ENCODE measurements at places on chromosomes 7 and 10.

DNA sequence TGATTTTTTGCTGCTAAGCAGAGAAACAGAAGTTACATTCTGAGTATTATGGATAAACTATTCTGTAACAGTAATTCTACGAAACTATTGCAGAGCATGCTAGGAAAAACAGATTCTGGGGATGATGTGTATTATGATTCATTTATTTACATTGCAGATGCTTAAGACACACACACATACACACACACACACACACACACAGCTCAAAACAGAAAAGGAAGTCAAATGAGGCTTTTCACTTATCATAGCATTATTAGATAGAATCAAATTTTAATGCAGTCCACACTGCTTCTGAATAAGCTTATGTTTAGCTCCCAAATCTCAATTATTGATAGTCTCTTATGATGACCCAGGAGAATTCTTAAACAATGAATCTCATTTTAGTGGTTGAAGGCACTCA lies 307.2 kb downstream of the HGF start:
- DNase-seq = no peak

- no peak for DNase-seq
Observed at GRCh38 chr7:98354511-98355249, 46.2 kb downstream of the BAIAP2L1 start.

DNA sequence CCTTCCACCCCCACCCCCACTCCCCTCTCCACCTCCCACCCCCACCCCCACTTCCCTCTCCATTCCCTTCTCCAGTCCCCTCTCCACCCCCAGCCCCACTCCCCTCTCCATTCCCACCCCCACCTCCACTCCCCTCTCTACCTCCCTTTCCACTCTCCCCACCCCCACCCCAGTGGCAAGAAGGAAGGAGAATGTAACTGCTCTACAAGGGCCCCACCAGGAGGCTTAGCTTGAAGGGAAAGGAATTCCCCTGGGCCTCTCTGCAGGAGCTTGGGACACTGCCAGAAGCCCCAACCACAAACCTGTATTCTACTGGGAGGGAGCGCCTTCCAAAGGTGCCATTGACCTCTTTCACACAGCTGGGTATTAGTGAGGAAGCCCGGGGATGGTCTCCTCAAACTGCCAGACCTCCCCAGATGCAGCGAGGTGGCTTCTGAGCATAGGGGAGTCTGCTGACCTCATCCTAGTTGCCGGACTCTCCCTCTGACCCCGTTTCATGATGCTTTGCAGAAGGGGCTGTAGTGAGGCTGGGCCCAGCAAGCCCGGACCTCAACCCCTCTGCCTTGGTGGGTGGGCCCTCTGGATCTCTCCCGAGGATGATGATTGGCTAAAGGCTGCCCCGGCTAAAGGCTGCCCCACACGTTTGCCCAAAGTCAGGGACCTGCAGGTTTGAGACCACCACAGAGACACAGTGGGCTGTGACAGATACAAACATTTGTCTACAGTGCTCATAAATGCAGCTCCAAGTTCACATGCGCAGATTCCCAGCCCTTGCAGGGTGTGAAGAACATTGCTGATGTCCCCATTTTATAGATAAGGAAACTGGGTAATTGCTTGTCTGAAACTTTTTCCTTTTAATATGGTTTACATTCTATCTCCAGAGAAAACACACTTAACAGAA lies 2.9 kb downstream of the DEPP1 start:
- DNase-seq = no peak

DNA sequence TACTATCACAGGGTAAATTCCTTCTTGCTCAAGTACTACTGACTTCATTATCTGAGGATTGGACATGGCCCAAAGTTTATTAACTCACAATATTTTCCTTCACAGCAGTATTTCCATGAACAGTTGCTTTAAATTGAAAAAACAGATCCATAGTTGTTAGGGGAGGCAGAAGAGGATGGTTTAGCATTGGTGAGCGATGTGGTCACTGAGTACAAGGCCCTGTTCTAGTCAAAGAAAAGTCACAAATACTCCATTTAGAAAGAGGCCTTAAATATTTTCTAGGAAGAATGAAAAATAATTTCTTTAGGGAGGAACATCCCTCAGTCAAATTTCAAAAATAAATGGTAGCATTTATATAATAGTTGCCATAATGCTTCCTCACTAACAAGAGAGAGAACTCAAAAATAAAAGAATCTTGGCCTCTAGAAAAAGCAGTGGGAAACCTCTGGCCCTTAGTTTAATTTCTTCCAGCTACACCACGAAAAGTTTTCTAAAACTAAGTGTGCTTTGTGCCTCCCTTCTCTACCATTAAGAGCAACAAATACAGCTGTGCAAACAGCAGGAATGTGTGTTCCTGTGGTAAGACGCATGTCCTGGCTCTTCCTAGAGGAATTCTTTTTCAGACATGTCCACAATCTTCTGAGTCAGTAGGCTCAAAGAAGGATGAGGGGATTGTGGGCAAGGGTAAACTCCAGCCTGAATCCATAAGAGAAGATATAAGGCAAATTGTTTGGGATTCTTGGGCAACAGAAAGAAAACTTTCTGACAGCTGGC lies 105.7 kb downstream of the HOXA1 start:
- no peak for DNase-seq

- DNase-seq = no peak
Observed at GRCh38 chr10:81680359-81680758, 194.6 kb upstream of the NRG3 start.

GRCh38 chr10:131882590-131883451 lies 18.0 kb upstream of the PPP2R2D start:
- DNase-seq = no peak

- peak; percentile 55 for DNase-seq
Observed at GRCh38 chr7:30276203-30276900, 8.0 kb upstream of the ZNRF2 start.

DNA sequence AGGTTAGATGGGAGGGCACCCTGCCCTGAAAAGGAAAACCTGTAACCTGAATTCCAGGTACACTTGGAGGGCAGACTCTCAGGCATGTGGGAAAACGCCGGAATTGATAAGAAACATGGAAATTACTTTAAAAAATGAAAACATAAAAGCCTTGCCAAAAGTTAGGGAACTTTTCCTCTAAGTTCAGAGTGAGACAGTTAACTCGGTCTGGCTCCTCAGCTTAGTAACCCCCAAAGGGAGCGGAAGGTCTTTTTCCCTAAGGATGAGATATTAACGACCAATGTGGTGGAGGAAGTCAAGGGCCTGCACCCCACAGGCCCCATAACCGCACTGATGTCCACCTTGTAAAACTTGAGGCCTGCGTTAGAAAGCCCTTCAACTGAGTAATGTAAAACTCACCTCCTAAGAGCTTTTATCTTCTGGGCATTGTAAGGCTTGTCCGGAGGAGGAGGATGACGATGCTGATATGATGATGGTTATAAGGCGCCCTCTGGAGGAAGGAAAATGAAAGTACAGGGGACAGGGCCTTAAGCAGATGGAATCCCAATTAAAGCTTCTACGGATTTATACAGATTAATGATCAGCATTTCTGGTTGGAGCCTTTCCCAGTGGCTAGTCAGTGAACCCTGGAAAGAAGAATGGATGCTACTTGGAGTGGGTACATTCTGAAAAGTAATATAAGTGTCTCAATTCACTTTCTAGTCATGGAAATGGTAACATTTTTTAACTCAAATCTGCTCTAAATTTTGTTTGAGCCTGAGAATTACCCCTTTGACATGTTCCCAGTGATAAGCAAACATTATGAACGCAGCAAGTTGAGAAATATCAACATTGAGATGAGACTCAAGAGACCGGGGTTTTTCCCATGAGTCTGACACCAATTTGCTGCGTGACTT lies 694 bp downstream of the COL1A2 start:
- no peak for DNase-seq

- no peak for DNase-seq
Observed at GRCh38 chr10:71582019-71582418, 137.6 kb downstream of the C10orf105 start.

- peak; percentile 89 for DNase-seq
Observed at GRCh38 chr10:100872034-100872791, 40.5 kb upstream of the SLF2 start.

DNA sequence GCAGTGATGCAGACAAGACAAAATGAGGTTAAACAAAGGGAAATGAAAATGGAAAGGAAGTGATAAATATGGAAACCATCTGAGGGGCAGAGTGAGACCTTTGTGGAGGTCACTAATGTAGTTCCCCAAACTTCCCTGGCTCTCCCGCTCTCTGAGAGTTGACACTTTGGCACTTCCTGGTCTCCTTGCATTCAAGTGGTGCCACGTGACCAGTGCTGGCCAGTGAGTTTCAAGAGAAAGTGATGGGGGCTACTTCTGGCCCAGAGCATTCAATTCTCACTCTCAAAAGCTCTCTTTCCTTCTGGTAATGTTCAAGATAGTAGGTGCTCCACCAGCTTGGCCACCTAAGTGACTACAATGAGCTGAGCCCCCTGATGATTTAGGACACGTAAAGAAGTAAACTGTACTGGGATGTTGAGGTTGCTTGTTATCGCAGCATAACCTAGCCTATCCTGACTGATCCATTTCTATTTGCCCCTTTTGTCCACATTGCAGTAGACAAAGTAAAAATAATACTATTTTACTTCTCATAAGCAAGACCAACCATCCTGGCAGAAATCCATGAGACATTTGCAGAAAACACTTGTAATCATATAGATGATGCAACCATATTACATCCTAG lies 242.0 kb upstream of the YAE1 start:
- DNase-seq = no peak

- DNase-seq = no peak
Observed at GRCh38 chr7:93711926-93712325, 137.4 kb upstream of the CALCR start.

DNA sequence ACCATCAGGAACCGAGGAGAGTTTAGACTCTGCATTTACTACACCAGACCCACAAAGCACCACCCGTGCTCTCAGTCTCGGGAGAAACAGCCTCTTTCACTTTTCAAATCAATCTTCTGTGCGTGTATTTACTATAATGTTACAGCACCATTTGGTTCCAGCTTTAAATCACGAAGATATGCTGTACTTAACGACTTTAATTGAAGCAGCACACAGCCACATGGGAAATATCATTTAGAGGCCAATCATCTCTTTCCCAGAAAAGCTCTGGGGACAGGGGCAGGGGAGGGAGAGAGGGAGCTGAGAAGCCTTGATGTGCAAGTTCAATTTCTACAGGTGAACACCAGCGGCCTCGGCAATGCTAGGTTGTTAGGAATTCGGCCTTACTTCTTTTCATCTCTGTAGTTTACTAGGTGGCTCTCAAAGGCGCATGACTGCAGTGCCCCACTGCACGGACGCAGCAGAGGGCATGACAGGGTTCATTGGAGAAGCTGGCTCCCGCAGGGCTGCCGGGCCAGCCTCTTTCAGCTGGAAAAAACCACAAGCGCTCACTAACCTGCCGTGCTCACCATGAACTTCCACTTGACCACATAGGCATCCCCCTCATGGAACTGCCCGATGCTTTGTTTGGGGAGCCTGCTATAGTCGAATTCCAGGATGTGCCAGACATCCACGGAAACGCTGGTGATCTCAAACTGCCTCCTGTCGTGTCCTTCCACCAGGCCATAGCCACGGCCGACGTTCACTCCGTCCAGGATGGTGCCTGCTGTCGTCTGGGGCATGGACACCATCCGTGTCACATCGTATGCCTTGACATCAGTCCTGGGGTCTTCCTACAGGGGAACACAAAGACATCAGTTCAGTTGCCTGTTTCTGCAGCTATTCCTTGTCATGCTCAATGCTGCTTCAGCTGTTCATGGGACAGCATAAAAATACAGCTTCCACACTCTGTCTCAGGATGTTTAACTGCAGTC lies 154.5 kb downstream of the SVIL start:
- DNase-seq = no peak

DNA sequence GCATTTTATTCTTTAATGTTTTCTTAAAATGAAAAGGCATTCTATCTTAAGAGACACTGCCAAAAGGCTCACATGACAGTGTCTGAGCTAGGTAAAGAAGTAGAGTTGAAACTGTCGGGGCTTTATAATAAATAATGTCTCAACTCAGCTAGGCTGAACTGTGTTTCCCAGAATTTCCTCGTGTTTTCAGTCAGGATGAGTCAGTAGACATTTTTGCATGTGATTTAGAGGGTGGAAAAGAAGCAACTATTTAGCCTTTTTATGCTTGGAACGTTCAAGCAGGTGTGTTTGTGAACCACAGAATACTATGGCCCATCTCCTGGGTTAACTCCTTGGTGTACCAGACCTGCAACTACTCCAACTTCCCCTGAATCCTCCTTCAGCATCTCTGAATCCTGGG lies 23.4 kb upstream of the LIPA start:
- no peak for DNase-seq

GRCh38 chr7:137642031-137642430 lies 204.7 kb downstream of the DGKI start:
- DNase-seq = no peak

DNA sequence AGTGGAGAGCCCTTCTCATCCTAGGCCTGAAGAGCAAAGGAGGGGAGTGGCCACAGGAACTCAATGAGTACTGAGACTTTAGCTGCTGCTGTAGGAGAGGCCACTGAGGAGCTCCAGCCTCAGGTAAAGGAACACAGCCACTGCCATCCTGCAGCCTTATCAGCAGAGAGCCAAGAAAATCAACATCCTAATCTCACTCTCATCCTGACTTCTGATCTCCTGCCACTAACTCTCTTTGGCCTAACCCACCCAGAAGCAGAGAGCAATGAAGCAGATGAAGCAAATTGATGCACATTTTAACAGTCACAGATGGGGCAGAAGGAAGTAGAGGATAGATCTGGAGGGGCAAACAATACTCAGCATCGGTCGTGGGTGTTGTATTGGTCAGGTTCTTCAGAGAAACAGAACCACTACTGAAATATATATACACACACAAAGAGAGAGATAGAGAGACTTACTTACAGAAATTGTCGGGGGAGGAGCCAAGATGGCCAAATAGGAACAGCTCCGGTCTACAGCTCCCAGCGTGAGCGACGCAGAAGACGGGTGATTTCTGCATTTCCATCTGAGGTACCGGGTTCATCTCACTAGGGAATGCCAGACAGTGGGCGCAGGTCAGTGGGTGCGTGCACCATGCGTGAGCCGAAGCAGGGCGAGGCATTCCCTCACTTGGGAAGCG lies 297.6 kb downstream of the MTERF1 start:
- no peak for DNase-seq
